ENCODE measurements at places on chromosomes 3 and 15.

DNA sequence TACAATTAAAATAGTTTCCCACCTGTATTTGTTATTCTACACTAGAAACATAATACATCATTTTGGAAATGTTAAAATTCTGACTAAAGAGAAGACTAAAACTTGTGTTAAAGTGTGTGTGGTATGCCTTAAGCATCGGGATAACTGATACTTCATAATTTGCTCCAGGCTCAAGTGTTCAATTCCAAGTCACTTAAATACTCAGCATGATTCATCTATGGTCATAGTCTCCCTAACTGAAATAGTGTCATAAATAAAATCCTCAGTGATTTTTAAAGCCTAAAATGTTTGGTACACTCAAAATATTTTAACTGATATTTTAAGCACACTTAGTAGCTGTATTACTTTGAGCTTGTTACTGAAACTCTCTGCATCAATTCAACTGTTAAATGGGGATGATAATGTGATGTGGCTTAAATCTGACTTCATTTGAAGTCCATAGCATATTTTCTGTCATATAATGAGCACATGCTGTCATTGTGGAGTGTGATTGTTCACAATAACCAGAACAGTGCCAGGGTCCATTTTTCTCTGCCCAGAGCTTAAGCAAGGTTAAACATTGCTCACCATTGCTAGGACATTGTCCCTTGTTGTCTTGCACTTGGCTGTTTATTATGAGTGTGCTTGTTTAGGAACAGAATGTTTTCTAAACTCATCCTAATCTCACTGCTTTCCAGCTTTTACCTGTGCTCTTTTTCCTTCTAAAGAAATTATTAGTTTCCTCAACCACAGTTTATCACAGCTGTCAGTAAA, 122.2 kb downstream of the KLHL25 start:
- DNase-seq: no peak

- DNase-seq: no peak
Measured at GRCh38 chr3:195182470-195182795, 88.5 kb downstream of the XXYLT1 start.

- no peak for DNase-seq
Measured at GRCh38 chr3:170735821-170736220, 134.2 kb downstream of the RPL22L1 start.

GRCh38 chr3:29513236-29513635, 232.4 kb downstream of the RBMS3 start:
- DNase-seq: no peak

GRCh38 chr3:74605437-74605836, 9.0 kb downstream of the CNTN3 start:
- DNase-seq: no peak

GRCh38 chr3:143775459-143775858, 72.8 kb downstream of the SLC9A9 start:
- DNase-seq: no peak

DNA sequence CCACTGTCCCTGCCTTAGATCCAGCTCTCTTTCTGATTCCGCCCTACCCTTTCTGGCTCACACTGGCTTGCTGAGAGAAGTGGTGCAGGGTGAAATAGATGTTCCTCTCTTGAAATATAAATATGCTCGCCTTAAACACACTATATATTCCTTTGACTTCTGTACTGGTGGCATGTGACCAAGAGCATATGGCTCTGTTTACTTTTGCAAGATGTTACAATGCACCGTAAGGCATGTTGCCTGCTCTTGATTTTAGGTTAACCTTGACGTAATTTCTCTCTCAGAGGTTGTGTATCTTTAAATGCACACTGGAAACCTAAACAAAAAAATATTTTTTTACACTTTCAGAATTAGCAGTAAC, 749 bp downstream of the RSRC1 start:
- DNase-seq: no peak

Measured in stimulated activated CD8-positive, alpha-beta memory T cell treated with anti-CD3 and anti-CD28 coated beads, Interleukin-15, amount 100 ng/mL, for 4 hours (primary cell).